Lower leg skin (tissue), 4 donors: ENCODE measurements at places on chromosomes 1 and 21.

GRCh38 chr1:185213091-185213490, 56.1 kb downstream of the SWT1 start:
- no peak for DNase-seq

DNA sequence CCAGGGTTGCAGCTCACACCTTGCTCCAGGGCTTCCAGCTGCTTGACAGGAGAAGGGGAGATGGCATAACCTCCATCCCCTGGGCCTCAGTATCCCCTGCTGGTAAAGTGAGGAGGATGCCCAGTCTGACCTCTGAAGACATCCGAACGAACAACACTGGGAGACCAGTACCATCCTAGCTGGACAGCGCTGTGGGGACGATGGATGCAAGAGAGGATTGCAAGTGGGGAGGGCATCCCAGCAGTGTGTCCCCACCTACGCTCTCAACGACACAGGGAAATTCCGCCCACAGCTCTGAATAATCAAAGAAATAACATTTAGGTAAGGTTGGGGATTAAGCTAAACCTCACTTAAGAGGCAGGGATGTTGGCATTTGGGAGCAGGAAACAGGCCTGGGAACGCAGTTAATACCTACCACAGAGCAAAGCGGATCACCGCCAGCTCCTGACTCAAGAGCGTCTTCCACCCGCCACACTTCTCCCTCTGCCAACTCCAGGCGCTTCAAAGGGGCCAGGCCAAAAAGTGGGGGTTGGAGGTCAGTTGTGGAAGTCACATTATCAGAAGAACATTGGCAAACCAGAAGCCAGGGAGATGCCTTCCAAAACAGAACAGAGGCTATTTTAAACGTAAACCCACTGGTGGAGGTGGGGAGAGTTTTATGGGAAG, 47.6 kb downstream of the SSBP3 start:
- no peak for DNase-seq

GRCh38 chr1:12525311-12526181, 92.5 kb downstream of the DHRS3 start:
- DNase-seq, result peak; percentile 93

DNA sequence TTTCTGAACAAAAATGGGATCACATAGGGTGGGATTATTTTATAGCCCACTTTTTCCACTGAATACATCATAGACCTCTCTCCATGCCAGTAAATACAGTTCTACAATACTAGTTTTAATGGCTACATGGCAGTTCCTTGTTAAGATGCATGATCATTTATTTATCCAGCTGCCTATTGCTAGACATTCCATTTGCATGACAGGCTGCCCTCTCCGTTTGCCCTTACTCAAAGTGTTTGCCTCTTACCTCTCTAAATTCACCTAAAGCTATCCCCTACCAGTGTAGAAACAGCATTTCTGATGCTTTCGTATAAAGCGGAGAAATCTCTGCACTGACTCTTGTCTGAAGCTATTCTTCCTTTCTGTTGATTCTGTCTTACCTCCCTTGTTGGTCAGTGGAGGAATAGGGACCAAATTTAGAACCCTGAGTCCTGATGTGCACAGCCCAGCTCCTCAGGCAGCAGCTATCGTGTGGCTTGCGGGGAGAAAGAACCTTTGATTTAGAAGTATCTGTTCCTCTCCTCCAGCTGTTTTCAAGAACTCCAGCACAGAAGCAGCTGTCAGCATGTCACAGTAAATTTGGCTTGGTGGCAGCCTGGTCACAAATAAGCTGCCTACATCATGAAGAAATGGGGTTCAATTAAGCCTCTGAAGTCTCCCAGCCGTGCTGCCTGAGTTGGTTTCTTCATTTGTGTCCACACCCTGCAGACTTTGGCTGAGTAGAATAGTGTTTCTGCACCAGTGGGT, 337.3 kb downstream of the PRDM2 start:
- DNase-seq, result no peak

- DNase-seq, result no peak
These were observed 555.9 kb downstream of the USP25 start for GRCh38 chr21:16285605-16286126.

DNA sequence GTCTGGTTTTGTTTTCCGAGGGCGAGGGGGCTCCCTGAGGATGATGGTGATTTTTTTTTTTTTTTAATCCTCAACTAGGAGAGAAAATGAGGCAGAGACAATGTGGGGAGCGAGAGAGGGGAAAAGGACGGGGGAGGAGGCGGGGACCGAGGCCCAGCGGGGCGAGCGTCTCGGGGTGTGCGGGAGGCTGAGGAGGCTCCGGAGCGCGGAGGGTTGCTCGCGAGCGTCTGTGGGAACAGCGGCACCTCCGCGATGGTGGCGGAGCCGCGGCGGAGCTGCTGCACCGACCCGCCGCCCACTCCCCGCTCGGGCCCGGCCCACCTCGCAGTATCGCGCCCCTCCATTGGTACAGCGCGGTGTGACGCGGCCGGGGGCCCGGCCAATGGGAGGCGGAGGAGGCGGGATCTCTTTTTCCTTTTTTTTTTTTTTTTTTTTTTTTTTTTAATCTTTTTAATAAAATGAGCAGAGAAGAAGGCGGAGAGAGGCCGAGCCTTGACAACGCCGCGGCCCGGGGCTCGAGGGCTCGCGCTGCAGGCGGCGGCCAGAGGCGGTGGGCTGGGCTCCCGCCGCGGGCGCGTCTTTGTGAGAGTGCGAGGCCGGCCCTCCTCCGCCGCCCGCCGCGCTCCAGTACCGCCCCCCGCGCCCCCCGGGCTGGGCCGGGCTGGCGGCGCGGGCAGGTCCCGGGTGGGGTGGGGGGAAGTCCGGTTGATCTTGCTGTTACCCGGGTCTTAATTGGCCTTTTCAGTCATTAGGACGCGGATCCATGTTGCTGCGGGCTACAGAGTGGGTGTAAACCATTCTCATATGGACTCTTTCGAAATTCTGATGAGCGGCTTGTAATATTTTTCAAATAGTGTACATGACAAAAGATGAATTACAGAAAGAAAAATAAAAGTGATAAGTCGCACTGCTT, at the start of gene RERE:
Gene RERE, minus strand, starts transcription at position 229 of the 913 bp plus-strand sequence.
- DNase-seq, result peak; percentile 91

DNA sequence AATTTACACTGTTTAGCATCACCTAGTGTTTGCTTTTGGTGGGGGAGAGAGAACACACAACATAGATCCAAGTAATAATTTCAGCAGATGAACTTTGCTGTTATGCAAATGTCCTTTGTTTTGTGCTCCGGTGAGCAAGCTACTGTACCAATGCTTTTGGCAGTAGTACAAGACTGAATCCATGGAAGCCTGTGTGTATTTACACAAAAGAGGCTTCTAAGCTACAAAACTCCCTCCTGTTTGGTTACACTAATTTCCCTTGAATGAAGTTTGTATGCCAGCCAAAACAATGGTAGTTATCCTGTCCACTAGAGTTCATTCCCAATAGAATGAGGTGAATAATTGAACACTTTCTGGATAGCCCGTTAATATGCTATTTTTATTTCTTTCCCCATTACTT, 320.5 kb downstream of the KCTD3 start:
- no peak for DNase-seq

GRCh38 chr1:32241001-32241763, 5.8 kb upstream of the FAM167B start:
- DNase-seq, result no peak

DNA sequence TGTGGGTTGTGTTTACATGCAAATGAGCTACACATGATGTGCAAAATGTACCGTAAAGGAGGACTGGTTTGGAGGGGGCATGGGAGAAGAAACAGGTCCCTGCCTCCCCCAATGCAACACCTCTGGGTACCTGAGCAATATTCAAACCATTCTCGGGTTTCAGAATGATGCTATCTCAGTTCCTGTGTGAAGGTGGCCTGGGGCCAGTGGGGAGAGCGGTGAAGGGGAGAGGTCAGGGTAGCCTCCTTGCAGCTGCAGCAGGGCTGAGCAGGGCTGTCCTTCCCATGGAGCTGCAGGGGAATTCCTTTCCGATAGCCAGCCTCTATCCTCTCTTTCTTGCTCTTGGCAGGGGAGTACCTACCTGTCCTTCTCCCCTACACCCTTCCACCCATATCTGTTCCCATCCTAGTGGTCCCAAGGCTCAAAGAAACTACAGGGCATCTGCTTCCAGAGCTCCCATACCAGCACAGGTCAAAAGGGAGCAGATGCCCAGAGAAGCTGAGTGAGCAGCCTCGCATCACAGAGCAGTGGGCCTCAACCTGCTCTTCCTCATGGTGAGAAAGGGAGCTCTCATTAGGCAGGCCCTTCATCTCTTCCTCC, 11.9 kb downstream of the MEF2D start:
- DNase-seq, result no peak

DNA sequence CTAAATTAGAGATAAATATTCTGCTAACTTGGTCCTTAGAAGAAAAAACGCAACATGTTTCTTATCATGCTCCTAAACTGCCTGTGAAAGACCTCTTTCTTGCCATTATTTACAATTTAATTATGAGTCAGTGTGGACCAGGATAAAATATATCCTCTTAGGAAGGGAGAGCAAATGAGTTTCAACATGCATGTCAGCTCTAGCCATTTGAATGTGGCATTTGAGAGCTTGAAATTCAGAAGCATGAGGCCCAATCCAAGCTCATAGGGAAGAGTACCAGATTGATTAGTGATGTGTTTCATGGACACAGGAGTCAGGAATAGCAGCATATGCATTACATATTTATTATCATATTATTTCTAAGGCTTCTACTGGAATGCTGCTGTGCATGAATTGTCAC, 39.3 kb downstream of the TBX15 start:
- DNase-seq, result no peak

DNA sequence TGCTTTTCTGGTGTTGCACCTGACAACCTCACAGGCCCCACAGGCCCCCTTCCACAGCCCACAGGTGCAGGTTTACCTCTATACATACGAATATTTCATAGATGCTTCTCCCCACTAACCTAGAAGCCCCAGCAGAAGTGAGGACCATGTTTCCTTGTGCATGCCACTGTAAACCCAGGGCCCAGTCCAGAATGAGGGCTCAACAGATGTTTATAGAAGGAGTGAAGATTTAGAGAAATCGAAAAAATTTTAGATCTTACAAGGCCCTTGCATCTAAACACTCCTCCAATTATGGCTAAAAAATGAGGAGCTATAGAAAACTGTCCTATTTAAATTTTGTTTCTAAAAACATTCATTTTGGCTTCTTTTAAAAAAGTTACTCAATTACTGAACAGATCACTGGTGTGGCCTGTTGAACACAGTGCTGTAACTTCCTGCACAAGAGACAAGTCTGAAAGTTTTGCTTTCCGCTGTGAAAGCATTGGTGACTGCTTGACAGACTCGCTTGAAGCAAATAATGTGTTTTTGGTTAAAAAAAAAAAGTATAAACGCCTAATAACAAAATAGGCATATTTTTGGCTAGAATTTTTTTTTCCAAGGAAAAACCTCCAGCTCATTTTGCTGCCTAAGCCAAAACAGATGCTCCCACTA, 1.2 kb downstream of the ABCB10 start:
- DNase-seq, result no peak

DNA sequence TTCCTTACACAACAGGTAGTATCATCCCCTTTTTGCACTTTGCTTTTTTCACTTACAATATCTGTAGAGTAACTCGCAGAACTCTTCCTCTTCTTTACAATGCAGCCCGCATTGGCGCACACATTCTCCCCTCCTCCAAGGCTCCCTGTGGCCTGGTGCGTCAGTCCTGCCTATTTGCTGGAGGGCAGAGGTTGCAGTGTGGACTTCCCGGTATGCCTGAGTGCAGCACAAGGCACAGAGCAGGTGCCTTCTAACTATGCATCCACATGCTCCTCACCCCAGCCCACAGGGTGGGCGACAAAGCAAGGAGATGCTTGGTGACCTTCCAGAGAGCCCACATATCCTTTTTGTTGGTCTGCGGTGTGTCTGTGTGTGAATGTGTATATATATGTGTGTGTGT, 53.3 kb downstream of the ARHGEF11 start:
- DNase-seq, result no peak

DNA sequence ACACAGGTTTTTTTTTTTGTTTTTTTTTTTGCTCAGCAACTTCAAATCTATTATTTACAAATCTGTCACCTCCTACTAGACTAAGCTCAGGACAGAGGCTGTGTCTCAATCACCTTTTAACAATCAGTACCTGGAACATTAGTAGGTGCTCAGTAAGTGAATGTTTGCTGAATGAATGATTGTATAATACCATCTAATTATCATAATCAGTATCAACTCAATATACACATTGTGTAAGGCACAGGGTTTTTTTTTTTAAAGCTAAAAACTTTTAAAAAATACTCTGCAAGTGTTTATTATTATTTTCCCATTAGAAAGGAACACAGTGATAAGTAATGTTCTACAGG, 9.2 kb downstream of the ERRFI1 start:
- no peak for DNase-seq

GRCh38 chr21:33495743-33496142, 4.2 kb upstream of the DNAJC28 start:
- DNase-seq, result no peak

- no peak for DNase-seq
These were observed 598.3 kb upstream of the CAMK1G start for GRCh38 chr1:208985231-208985630.

DNA sequence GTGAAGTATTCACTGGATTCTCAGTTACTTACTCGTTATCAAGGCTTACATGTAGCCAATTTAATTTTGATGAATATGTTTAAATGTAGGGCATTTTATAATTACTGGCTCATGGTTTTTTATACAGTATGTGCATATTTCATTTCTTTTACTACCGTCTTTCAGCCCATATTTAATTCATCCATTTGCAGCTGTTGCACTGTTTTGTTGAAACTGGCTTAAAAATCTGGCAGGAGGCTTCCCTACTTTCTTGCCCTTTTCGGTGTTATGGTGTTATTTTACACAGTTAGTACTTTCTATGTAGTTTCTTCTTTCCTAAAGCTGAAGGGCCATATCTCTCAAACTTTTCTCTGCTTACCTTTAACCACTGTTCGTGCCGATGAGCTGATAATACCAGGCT, 54.2 kb downstream of the ITSN1 start:
- no peak for DNase-seq

GRCh38 chr21:14088391-14088790, 122.4 kb downstream of the LIPI start:
- DNase-seq, result no peak

DNA sequence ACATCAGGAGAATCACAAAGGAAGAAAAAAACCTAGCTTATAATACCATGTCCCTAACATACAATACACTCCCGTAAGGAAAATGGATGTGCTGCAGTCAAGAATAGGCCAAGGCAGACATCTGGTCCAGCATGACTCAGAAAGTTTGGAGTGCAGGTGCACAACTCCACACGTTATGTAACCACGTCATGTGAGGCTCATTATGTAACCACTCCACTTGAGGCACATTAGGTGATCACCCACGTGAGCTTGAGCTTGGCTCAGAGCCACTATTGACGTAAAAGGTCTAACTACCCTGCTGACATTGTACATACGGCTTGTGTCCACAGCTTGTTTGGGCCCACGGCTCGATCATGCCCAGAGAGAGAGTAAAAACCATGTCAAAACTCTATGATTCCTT, 99.8 kb upstream of the C1orf21 start:
- DNase-seq, result no peak
